ENCODE measurements at places on chromosomes 5 and 9. TPM values are rescaled to one million over a fixed set of nuclear protein-coding genes. Genes with fewer than 3 reads are reported as not detected.

DNA sequence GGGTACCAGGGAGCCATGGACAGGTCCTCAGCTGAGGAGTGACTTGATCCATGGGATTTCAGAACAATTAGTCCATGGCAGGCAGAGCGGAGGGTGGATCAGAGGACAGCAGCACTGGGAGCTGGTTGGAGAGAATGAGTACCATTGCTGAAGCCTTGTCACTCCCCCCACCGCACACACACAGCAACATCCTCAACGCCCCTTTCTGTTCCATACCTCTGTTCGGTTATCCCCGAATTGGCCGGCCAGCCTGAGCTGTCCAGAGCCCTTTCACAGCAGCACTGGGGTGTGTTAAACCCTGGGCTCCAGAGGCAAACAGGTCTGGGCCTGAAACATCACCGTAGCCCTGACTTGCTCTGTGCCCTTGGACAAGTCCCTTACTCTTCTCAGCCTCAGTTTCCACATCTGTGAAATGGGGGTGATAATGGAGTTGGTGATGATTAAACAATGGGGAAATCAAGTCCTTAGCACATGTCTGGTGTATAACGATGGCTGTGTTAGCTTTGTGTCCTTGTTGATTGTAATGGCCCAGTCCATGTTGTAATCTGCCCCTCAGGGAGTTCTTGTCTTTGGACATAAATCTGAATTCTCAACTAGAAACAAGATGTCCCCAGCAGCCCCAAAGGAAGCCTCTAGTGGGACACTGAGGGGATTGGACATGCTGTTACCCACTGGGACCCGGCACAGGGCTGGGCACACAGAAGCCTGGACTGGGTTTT is 16.9 kb downstream of the GSN start:
- H3K27ac ChIP-seq, result no peak overlapping the region
- H3K4me3 ChIP-seq, result no peak overlapping the region
- H3K27me3 ChIP-seq, result no peaks in the 10 kb centered on the region
- H3K36me3 ChIP-seq, result no peaks in the 10 kb centered on the region
- no peak for DNase-seq

DNA sequence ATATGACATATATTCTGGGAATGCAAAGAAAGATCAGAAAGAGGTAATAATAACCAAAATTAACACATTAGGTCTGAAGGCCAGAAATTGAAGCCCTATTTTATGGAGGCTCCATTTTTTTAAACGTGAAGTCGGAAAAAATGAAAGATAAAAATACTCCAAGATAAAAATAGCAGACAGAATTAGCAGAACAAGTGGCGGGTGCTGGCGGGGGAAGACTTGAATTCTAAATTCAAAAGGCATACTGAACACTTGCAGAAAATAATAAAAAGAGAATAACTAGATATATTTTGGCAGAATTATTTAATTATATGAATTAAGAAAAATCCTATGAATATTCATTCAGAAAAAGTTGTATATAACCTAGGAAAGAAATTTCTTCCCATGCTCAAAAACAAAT is 543.7 kb upstream of the ACO1 start:
- no peak overlapping the region for H3K27ac ChIP-seq
- H3K4me3 ChIP-seq, result no peak overlapping the region
- H3K4me1 ChIP-seq, result no peaks in the 10 kb centered on the region

DNA sequence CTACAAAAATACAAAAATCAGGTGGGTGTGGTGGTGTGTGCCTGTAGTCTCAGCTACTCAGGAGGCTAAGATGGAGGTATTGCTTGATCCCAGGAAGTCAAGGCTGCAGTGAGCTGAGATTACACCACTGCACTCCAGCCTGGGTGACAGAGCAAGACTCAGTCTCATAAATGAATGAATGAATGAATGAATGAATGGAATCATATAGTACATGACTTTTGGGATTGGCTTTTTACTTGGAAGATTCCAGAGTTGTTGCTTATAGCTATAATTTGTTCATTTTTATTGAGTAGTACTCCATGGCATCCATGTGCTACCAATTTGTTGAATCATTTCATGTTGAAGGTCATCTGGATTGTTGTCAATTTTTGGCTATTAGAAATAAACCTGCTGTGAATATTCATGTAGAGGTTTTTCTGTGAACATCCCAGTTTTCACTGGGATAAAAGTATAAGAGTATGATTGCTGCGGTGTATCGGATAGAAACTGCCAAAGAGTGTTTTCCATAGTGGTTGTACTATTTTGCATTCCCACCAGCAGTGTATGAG is 19.9 kb downstream of the ERBIN start:
- no peaks in the 10 kb centered on the region for H3K27me3 ChIP-seq
- no peak overlapping the region for H3K27ac ChIP-seq
- H3K4me1 ChIP-seq, result peaks cover 5% of the 10 kb centered on the region

DNA sequence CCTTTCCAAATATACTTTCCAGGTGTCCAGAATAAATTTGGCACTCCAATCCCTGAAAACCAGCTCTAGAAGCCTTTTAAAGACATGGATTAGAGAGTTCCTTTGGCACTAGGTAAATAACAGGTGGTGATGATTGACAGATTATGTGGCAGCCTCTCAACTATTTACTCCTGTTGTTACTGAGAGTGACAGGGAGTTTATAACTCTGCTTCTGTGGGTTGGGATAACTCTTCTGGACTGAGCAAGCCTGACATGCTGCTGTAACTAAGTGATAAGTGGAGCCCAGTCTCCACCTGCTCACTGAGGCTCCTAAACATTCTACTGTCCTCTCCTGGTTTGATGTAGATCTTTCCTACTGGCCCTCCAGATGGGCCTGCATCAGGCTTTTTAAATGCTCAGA is 693.2 kb upstream of the FTMT start:
- H3K4me1 ChIP-seq, result no peaks in the 10 kb centered on the region
- H3K4me3 ChIP-seq, result no peak overlapping the region
- no peak overlapping the region for H3K27ac ChIP-seq
- no peaks in the 10 kb centered on the region for H3K27me3 ChIP-seq
- no peak for DNase-seq
- H3K36me3 ChIP-seq, result no peaks in the 10 kb centered on the region

DNA sequence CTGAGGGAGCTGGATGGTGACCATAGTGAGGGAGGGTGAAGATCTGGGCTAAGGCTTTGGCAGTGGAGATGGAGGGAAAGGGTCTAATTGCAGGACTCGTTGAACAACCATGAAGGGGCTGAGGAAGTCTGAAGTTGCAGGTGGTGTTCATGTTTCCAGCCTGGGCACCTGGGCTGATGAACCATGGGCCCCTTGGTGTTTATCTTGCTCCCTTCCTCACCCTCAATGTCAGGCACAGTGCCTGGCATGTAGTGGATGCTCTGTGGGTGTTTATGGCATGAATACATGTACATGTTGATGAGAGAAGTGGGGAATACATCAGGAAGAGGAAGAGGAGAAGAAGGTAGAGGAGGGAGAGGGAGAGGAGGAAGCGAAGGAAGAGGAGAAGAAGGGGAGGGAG is 31.3 kb upstream of the COL15A1 start:
- no peaks in the 10 kb centered on the region for H3K27me3 ChIP-seq
- H3K4me1 ChIP-seq, result no peaks in the 10 kb centered on the region
- no peak for DNase-seq
- H3K27ac ChIP-seq, result no peak overlapping the region
- H3K4me3 ChIP-seq, result no peak overlapping the region

DNA sequence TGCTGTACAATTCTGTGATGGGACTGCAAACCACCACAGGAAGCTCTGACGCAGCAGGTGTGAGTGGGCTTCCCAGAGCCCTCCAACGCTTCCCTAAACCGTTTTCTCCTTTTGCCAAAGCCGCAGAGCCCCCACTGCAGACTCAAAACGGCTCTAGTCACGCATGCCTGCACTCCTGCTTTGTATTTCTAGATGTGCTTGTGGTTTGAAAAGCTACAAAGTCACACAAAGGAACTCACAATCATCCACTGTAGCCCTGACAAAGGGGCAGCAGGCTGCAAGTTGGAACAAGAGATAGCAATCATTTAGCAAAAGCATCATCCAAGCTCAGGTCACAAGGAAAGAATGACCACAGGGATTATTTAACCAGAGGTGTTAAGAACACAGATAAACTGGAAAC is 79.3 kb downstream of the PTPN3 start:
- H3K27me3 ChIP-seq, result no peaks in the 10 kb centered on the region
- no peaks in the 10 kb centered on the region for H3K4me1 ChIP-seq
- no peak for DNase-seq
- H3K4me3 ChIP-seq, result no peak overlapping the region
- H3K27ac ChIP-seq, result no peak overlapping the region
- no peaks in the 10 kb centered on the region for H3K36me3 ChIP-seq

The GRXCR2 gene
- not detected for total RNA-seq
